ENCODE measurements at places on chromosomes 4 and X.
A peak's percentile ranks its signal among the peaks of the same experiment; 100 is the strongest.

DNA sequence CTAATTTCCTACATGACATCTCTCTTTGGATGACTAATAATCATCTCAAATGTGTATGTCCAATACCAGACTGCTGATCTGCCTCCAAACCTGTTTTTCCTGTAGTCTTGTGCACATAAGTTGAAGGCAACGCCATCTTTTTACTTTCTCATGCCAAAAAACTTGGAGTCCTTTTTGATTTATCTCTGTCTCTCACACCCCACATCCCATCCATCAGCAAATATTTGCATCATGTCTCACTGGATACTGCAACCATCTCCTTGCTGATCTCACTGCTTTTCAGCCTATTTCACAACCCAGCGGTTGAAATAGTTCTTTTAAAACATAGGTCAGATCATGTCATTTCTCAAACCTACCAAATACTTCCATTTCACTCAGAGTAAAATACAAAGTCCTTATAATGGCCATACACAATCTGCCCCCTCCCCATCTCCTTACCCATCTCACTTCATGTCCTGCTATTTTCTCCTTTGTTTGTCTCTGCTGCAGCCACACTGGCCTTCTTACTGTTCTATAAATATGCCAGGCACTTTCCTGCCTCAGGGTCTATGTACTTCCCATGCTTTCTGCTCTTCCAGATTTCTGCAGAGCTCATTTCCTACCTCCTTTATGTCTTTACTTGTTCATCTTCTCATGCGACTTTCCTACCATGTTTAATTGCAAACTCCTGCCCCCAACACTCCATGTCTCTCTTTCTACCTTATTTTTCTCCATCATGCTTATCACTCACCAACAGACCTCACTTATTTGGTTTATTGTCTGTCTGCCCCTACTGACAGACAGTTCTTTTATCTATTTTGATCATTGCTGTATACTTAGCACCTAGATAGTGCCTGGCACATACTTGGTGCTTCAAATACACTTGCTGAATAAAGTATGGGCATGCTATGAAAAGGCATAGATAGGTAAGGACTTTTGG is 98.8 kb downstream of the ANXA3 start:
- no peak for DNase-seq

DNA sequence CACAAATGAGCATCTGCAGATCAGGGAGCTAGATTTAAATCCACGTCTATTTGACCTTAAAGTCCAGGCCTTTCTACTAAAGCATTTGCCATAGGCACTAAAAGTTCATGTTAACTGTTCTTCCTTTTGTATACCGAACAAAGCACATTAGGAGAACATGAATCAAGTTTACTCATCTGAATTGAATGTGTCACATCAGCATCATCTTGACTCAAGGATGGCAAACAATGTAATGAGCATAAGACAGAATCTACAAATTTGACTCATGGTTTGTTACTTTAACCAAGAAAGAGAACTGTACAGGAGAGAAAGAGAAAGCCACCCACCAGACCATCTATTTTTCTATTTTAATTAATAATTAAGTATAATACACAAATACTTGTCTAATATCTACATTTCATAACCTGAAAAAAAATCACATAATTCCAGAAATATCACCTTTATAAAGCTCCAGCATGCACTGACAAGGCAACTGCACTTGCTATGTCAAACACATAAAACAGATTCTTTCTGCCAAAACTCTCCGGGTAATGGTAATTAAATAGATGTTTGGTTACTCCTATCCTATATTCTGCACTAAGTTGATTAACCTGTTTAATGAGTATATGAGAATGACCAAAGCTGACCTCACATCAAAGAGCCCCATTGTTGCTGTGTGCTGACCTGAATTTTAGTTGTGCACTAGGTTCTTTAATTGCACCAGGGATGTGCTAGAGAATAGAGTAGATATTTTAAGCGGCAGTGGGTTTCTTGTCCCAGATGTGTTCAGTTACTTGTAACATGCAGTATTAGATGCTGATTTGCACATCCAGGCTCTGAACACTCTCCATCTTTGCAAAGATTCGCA is 42.5 kb upstream of the LEF1 start:
- no peak for DNase-seq

DNA sequence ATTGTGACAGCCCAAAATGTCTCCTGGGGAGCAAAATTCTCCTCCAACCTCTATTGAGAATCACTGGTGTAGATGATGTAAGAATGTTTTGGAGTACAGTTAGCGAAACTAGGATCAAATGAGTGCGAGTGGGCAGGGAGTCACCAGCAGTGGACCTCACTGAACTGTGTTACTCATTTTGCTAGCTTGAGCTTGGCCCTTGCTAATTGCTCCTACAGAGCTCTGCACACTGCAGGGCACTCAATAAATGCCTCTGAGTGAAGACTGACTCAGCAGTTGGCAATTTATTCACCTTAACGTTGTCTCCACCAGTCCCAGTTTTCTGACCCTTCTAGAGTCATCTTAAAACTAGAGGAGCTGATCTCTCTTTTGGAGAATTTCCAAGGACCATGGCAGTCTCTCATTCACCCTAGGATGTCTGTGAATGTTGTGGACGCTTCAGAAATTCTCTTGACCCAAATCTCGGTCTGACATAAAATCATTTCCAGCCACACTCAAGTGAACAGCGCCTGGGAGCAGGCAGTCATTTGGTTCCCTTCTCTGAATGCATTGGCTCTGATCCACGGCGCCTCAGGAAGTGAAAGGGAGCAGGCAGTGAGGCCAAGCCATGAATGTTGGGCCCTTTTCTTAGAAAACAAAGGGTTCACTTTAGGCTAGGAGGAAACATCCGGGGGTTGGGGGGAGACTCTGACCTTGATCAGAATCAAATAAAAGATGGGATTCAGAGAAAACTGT is 148.1 kb downstream of the NWD2 start:
- DNase-seq = no peak

- no peak for DNase-seq
Measured at GRCh38 chr4:14744346-14744745, 257.9 kb upstream of the CPEB2 start.

DNA sequence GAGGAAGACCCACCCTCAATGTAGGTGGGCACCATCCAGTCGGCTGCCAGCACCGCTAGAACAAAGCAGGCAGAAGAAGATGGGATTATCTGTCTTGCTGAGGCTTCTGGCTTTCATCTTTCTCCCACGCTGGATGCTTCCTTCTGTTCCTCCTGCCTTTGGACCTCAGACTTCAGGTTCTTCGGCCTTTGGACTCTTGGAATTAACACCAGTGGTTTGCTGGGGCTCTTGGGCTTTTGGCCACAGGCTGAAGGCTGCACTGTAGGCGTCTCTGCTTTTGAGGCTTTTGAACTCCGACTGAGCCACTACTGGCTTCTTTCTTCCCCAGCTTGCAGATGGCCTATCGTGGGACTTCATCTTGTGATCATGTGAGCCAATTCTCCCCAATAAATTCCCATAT is 55.1 kb downstream of the PDLIM5 start:
- peak; percentile 11 for DNase-seq

- DNase-seq = no peak
Measured at GRCh38 chrX:124242131-124242530, 90.3 kb upstream of the TEX13D start.

DNA sequence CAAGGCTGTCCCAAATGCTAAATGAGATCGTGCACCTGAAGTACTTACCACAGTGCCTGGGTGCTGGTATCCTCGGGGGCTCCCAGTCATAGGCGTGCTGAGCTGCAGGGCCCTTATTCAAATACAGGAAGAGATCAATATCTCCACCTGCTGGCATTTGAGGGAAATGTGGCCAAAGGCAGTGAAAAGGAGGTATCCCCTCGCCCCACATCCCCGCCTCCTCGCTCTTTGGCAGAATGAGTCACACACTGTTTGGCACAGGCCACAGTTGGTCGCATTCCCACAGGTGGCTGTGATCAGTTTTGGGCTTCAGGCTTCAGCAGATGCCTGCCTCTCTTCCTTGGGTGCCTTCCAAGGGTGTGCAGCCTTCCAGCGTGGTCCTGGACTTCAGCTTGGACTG is 28.4 kb downstream of the ZNF185 start:
- peak; percentile 57 for DNase-seq

- no peak for DNase-seq
Measured at GRCh38 chrX:1221296-1221845, 8.9 kb upstream of the CRLF2 start.

- peak; percentile 2 for DNase-seq
Measured at GRCh38 chrX:25523574-25524540, 508.1 kb upstream of the ARX start.

- DNase-seq = no peak
Measured at GRCh38 chr4:167964766-167965373, 127.5 kb upstream of the ANXA10 start.

All from LoVo (cell line).